Stimulated activated CD4-positive, alpha-beta T cell treated with anti-CD3 and anti-CD28 coated beads, TNF-alpha, amount 100 ng/mL, for 48 hours (primary cell): ENCODE measurements at places on chromosomes 3 and 15.

GRCh38 chr3:158458464-158458863 lies 112.5 kb upstream of the MLF1 start:
- DNase-seq, result no peak

GRCh38 chr3:13689373-13690260 lies 140.7 kb downstream of the FBLN2 start:
- no peak for DNase-seq

GRCh38 chr15:38553071-38553470 lies 11.5 kb downstream of the RASGRP1 start:
- DNase-seq, result no peak

DNA sequence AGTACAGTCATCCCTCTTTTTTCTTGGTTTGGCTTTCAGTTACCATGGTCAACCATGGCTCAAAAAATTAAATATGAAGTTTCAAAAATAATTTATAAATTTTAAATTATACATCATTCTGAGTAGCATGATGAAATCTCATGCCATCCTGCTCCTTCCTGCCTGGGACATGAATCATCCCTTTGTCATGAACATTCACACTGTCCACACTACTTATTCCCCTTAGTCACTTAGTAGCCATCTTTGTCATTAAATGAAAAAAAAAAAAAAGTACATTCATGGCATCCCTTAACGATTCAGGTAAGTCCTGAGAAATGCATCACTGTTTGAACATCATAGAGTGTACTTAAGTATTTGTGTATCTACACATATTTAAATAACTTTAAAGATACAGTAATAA lies 1046.3 kb downstream of the ROBO2 start:
- no peak for DNase-seq

- DNase-seq, result no peak
Measured at GRCh38 chr3:93904568-93904967, 69.1 kb downstream of the PROS1 start.

DNA sequence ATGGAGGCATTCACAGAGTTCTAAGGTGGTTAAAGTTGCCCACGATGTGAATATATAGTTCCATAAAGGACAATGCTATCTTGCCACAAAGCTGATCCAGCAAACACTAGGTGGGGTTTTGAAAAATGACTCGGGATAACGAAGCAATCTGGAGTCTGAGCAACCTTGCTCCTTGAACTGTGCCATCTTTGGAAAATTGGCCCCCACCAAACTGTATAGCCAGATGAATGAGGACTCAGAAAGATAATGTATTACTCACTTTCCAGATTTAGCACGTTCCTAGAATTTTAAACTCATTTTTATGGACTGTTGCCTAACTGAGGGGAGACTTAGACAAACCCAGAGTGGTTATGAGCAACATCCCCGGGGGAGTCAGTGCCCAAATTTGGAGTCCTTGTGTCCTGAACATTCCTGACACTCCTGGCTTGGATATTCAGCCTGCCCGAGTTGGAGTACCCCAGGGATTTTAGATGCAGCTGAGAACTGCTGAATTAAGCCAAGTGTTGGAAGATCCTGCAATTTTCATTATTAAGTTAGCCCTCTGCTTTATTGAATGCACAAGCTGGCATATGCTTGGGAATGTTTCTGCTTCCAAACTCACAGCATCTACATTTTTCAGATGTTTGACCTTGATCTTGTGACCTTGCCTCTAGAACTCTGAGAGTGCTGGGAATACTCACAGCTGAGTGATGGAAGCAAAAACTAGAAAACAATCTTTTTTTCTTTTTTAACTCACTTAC lies 8.8 kb upstream of the MAGI1 start:
- no peak for DNase-seq

GRCh38 chr3:56989169-56989976 lies 71.1 kb upstream of the SPATA12 start:
- DNase-seq, result no peak

- DNase-seq, result no peak
Measured at GRCh38 chr3:89690646-89691045, 583.2 kb downstream of the EPHA3 start.

DNA sequence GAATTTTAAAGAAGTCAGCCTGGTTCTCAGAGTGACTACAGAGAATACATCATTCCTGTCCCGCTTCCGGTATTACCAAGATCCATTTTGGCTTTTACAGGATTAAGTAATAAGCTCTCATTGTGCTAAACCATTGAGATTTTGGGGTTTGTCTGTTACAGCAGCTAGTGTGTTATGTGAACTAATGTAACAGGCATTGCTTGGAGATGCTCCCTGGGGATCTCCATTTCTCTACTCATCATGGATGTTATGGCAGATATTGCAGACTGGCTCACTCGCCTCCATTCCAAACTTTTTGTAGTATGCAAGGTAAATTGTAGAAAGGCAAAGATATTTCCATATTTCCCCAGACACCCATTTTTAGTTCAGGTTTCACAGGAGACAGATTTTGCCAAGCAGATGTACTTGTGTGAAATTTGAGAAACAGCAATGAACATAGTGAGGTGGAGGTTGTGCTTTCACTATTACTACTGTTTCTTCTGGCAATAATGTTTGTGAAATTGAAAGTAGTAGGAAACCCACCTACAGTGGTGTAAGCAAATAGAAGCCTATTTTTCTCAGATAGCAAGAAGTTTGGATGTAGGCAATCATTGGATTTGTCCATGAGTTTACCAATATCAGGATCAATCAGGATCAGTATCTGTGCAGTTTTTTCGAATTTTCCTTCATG lies 177.1 kb upstream of the GALNT15 start:
- DNase-seq, result no peak

DNA sequence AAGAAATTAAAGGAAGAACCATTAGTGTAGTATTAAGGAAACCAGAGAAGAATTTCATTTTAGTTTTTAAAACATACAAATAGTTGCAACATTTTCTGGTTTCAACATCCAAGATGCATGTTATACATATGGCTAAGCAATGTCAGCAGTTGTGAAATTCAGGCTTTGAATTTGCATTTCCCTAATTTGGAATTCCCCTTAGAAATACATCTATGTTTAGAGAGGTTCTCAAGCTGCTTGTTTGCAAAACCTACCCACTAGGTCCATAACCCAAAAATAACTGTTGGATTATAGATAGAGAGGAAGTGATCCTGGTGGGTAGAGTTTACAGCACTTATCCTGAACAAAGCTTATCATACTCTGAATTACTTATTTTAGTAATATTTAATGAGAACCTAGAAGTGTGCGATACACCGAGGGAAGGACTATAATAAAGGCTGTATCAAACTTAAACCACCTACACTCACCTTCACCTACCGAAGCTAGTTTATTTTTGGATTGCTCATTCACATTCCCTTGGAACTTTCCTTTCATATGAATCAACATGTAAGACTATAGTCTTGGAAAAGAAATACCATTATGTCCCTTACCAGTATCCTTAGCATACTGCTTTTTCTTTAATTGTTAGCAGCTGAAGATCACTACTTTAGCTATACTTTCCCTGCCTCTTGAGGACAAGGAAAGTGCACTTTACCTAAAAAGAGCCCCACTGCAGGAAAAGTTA lies 60.6 kb downstream of the CHAC1 start:
- DNase-seq, result no peak

DNA sequence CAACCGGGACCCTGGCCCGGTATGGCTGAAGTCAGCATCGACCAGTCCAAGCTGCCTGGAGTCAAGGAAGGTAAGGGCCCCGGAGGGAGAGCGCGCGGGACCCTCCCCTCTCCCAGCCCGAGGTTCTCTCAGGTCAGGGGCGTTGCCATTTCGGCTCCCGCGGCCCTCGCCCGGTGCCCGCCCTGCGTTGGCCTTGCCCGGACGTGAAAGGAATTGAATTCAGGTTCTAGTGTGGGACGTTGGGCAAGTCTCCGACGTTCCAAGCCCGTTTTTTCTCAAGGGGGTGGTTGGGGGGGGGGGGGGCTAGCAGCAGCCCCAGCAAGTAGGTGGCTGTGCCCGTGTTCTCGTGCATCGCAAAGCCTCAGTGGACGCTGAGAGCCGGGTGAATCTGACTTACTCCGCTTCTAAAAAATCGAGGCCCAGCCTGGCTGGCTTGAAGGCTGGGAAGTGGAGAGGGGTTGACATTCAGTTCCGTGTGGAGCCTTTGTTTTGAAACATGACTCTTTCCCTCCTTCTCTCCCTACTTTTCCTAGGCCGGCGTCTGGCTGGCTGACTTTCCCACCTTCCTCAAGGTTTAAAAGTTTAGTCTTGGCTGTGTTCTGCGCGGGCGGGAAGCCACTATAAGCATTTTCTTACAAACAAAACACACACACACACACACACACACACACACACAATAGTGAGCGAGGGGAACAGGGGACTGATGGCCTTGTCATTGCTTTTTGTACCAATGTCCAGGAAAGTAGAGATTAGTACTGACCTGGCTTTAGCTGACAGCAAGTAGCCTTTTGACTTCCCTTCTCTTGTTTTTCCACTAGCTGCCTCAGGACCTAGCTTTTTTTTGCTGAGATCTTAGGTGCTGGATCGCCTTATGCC lies at the start of gene UTS2B:
TSS of gene UTS2B (minus strand) at position 873 of the 876 bp plus-strand sequence. CDS start 48,337 bp downstream, outside the sequence.
- no peak for DNase-seq

- no peak for DNase-seq
Measured at GRCh38 chr3:188021041-188021440, 132.9 kb upstream of the LPP start.

GRCh38 chr3:124916837-124917409 lies 17.6 kb downstream of the MUC13 start:
- no peak for DNase-seq

GRCh38 chr3:37130984-37131859 lies 43.2 kb downstream of the LRRFIP2 start:
- DNase-seq, result no peak

GRCh38 chr3:195788711-195789581 lies 22.8 kb downstream of the MUC4 start:
- DNase-seq, result no peak

DNA sequence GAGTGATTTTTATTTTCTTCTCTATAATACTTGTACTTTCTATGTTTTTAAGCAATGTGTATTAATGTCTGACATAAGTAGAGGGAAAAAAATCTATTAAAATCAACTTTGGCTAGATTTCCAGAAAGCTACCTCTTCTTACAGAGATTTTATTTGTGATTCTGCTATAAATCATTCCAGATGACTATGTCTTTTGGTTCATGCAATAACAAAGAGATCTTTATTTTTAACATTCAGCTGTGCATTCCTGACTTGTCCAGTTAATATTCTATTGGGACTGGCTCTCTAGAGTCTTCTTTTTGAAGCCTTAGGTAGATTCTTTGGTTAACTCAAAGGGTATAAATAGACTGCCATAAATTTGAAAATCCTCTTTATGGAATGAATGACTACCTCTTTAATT lies 74.3 kb upstream of the ARPP21 start:
- no peak for DNase-seq

DNA sequence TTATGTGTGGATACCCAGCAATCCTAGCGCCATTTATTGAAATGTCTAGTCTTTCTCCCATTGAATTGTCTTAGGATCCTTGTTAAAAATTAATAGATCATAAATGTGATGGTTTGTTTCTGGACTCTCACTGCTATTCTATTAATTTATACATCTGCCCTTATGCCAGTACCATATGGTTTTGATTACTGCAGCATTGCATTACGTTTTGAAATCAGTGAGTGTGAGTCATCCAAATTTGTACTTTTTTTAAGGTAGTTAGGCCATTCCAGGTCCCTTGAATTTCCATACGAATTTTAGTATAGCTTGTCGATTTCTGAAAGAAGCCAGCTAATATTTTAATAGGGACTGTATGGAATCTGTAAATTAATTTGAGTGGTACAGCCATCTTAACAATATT lies 648.6 kb upstream of the ZNF385D start:
- DNase-seq, result no peak

DNA sequence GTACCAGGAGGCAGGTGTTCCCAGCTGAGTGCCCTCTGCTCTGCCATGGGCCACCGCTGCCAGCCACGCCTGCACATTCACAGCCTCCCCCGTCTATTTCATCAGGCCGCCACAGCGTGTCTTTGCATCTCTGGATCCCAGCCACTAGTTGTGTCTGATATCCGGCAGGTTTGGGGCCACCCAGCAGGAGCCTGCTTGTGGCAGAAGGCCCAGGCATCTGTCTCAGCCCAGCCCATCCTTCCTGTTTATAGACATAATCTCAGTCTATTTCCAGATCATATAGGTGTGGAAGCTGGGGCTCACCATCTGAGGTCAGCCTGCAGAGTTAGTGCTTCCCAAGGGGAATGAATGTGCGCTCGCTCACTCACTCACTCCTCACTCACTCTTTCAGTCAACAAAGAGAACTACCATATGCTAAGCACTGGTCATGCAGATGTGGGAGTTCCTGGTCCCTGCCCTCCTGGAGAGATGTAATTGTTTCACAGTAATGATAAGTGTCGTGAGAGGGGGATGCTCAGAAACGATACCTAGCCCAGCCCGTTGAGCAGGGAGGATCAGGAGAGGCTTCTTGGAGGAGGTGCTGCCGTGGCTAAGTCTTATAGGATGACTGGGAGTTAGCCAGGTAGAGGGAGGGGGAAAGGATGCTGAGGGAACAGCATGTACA lies 60.6 kb downstream of the FGD5 start:
- peak; percentile 8 for DNase-seq

- DNase-seq, result no peak
Measured at GRCh38 chr3:100609963-100610362, 562 bp downstream of the ADGRG7 start.

DNA sequence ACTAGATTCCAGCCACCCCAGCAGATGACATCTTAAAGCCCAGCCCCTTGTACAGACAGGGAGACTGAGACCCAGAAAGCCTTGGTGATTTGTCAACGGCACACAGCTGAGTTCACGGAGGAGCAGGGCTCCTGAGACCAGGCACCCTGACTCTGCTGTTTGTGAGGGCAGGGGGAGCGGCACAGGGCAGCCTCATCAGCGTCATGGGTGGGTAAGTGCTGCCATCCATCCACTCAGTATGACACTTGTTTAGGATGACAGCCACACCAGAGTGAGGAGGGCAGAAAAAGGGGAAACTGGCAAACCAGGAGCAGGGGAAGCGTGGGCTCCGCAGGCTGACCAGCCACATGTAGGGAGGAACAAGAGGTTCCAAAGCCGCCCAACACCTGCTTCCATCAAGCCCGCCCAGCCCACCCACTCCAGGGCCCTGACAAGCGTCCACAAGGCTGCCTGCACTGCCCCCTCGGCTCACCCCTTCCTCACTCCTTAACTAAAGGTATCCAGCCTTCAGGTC lies 19.9 kb downstream of the RBPMS2 start:
- DNase-seq, result no peak

- DNase-seq, result no peak
Measured at GRCh38 chr3:45123030-45123429, 23.1 kb downstream of the CDCP1 start.

GRCh38 chr15:83653639-83654378 lies at the start of gene ADAMTSL3:
Gene ADAMTSL3, plus strand, starts transcription at chr15:83654123. Its CDS starts 1,639 bp downstream, at chr15:83655762.
- DNase-seq, result no peak

GRCh38 chr15:72334842-72335241 lies 14.9 kb upstream of the CELF6 start:
- no peak for DNase-seq

DNA sequence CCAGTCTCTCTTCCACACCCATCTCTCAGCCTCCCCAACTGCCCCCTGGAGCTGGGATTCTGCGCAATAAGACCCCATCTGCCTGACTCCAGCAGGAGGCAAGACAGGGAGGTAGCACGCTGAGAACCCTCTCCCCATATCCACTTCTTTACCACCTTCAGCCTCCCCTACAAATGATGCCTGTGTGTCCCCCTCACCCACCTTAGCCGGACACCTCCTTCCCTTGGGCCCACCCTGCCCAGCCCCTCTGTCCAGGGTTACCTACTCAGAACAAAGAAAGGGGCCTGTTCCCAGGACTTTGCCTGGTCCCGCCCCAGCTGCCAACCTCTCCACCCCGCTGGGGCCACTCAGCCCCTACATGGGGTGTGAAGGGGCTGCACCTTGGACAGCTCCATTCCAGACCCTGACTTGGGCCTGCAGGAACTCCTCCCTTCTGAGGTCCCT lies 40.8 kb upstream of the ATP2B2 start:
- no peak for DNase-seq

GRCh38 chr15:55750706-55751105 lies 7.8 kb upstream of the PRTG start:
- no peak for DNase-seq
